ENCODE measurements at places on chromosomes 13 and 19.

- no peak for DNase-seq
Observed at GRCh38 chr19:55216461-55217198, 7.3 kb upstream of the PTPRH start.

DNA sequence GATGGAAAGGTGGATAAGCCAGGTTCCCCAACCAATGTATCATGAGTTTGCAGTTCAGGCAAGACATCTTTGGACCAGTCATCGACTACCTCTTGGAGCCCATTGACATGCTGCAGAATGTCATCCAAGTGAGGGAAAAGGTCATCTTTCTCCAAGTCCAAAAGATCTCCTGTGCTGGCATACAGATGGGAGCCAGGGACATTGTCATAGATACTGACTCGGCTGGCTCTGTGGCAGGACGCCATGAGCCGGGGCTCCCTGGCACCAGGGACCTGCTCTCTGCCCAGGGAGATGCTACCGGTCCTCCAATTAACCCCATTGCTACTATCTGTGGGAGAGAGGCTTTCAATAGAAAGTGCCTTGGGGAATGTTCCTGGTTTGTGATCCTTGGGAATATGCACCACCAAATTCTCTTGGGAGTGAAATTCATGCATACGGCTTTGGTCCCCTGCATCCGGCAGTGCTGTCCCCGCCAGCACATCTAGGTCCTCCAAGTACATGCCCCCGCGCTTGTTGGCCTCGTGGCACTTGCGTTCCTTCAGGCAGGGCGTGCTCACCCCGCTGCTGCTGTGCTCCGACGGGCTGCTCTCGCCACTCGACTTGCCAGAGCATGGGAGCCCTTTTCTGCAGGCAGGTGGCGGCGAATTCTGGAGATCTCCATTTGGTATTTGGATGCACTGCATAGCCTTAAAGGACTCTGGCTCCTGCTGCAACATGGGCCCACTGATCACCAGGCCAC lies 113.0 kb downstream of the KL start:
- no peak for DNase-seq

DNA sequence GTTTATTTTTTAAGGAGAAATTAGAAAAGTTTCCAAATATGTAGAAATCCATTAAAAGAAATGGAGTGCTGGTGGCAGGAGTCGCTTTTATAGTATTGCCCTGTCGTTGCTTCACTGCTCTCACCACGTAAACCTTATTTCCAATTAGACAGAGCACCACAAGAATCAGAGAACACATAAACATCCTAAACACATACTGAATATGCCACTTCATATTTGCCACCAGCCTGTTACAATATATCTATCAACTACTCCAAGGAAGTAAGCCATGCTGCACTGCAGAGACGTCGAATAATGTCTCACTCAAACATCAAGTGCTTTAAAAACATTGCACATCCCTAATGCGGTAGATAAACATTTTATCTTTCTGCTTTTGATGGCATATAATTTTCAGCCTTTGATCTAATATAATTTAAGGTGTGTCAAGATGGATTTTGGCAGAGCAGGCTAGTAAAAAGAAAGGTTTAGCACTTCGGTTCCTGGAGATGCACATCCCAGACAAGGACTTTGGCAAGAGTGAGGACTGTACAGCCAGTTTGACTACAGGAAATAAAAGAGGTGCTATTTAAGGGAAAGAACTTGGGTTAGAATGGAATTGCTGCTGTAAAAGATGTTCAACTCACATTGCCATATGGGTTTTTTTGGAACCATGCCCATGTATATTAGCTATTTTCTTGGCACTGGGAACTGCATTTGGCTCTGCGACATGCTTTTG lies 932.3 kb downstream of the EFNB2 start:
- no peak for DNase-seq

DNA sequence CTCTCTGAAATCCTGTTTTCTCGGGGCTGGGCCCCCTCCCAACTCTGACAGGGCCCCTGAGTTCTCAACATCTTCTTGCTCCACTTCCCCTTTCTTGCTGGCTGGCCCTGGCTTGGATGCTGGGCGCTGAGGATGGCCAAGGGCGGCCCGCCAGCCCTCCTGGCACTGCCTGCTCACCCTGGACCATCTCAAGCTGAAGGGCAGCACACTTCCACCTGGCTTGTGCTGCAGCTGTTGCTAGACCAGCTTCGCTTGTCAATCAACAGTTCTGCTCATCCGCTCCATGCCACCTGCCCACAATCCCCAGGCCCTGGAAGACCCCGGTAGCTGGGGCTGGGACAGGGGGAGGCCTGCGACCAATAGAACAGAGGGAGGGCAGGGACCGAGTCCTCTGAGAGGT lies 6.9 kb upstream of the GMIP start:
- no peak for DNase-seq

- no peak for DNase-seq
Observed at GRCh38 chr13:48429886-48430285, 17.0 kb upstream of the LPAR6 start.

DNA sequence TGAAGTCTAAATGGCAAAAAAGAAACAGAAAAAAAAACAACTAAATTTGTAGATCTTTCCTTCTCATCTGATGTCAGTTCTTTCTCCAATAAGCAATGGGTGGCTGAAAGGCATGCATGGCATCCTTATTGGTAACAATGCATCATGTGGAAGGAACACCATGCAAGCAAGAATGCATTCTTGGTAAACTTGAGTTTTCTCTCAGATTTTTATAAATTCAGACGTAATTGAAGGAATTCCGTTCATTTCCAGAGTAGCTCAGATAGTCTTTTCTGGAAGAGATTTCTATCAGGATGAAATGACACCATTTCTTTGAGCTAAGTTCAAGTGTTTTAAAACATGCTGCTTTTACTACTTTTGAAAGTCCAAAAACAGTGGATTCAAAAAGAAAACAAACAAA lies 373.0 kb downstream of the COG6 start:
- no peak for DNase-seq

- DNase-seq, result no peak
Observed at GRCh38 chr19:392375-392970, 16.5 kb downstream of the C2CD4C start.

- no peak for DNase-seq
Observed at GRCh38 chr13:48938308-48938943, 37.3 kb upstream of the FNDC3A start.

GRCh38 chr19:13597640-13598039 lies 91.4 kb upstream of the CACNA1A start:
- DNase-seq, result peak; percentile 72

DNA sequence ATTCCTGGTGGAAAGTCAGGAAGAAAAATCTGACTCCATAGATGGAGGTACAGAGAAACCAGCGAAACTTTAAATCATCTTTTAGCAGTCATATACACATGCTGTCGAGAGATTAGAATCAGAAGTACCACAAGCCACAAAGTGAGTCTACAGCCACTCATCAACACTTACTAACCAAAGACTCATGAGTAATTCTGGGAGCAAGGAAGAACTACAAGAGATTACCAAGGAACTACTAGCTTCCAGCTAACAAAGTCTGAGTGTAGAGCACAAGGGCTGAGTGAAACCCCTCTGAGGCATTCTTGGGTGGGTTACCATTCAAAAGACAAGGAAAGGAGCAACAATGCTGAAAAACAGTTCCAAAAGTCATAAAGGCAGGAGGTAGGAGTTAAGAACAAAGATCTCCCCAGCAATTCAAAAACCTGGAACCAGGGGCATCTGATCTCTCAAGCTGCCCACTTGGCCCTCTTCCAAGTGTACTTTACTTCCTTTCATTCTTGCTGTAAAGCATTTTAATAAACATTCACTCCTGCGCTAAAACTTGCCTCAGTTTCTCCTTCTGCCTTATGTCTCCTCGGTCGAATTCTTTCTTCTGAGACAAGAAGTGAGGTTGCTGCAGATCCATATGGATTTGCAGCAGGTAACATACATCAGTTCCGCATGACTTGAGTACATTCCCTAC lies 13.0 kb downstream of the RBM26 start:
- no peak for DNase-seq
